ENCODE measurements at places on chromosomes 1 and 21.

- DNase-seq = peak; percentile 98
These were observed 8.7 kb upstream of the LGR6 start for GRCh38 chr1:202184750-202185460.

GRCh38 chr21:36584980-36585940 lies 105.3 kb upstream of the CLDN14 start:
- no peak for DNase-seq

DNA sequence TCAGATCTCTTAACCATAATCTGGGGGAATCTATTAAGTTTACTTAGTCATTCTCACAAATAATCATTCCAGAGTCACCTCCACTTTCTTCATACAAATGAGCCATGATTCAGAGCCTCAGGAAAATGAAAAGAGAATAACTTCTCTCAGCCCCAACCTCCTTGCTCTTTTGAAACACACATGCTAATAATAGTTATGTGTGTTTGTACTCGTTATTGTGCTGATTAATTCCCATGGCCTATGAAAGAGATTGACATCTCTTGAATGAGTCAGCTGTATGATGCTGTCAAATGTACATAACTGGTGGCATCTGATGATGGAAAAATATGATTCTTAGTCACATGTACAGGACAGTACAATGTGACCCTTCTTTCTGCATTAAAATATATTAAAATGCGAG lies 41.5 kb downstream of the DTL start:
- no peak for DNase-seq

- no peak for DNase-seq
These were observed 316.2 kb upstream of the C1orf174 start for GRCh38 chr1:4216231-4216630.

GRCh38 chr1:204377800-204378668 lies 18.3 kb upstream of the PLEKHA6 start:
- DNase-seq = peak; percentile 83

GRCh38 chr1:115262886-115263285 lies 75.2 kb downstream of the NGF start:
- DNase-seq = no peak

DNA sequence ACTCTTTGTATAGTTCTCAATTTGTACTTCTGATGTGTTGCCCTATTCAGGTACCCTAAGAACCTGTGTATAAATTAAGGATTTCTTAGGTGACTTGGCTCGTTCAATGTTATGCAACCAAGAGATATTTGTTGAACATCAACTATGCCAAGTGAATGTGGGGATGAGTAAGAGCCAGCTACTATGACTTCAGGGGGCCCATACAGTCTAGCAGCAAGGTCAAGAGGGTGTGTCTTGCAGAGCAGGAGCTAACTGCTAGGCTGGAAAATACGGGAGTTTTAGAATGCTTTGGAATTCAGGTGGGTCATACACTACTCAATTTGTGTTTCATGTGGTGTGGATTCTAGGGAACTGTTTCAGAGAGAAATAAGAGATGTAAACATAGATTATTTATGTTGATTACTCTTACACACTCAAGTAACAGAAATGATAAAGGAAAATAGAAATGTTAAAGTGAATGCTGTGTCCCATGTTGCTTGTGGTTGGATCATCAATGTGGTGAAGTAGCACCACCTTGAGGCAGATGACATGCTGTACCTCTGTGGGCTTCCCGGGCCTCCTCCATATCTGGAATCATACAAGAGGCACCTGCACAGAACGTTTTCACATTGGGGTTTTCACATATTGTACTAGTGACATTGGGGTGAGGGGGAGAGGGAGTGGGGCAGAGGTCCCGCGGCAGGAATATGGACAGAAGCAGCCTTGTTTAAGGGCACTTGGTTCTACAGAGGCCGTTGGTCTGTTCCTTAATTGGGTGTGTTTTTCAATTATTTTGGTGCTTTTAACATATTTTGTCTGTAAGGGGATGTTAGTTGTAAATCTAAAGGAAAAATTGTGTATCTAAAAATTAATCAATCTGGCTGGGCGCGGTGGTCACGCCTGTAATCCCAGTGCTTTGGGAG lies 12.4 kb downstream of the ARPC5 start:
- DNase-seq = peak; percentile 79

DNA sequence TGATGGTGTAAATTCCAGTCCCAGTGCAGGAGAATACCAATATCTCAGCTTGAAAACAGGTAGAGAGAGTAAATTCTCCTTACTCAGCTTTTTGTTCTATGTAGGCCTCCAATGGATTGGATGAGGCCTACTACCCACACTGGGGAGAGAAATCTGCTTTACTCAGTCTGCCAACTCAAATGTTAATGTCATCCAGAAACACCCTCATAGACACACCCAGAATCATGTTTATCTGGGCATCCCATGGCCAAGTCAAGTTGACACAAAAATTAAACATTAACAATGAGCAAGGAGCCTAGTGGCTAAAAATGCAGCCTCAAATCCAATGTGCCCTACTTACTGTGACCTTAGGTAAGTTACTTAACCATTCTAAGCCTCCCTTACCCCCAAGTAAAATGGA lies 6.9 kb upstream of the HLX start:
- DNase-seq = no peak

Measured in NCI-H1417 (cell line).